T-helper 2 cell (primary cell): ENCODE measurements at places on chromosomes 4 and X.

DNA sequence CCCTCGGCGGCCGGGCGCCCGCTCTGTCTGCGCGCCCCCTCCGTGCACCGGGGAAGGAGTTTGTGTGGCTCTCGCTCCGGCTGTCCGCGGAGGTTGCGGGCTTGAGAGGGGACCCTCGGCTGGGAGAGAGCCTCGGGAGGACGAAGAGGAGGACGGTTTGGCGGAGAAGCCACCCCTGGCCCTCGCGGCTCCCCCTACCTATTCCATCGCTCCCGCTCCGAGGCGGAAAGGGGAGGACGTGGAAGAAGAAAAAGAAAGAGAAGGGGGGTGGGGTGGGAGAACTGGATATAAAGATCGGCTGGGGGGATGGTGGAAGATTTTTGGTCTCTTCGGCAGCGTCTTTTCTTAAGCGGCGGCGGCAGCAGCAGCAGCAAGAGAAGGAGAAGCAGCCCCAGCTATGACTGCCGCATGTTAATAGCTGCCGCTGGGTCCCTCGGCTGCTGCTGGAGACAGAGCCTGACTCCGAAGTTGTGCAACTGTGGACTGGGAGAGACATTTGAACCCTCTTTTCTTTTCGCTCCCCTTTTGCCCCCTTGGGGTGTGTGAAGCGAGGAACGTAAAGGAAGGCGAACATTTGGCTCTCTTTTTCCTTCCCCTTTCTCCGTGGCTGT lies 895 bp downstream of the ADGRL3 start:
- DNase-seq: peak; percentile 10

GRCh38 chr4:123953566-123953965 lies 557.0 kb downstream of the SPRY1 start:
- DNase-seq: no peak

- DNase-seq: no peak
Observed at GRCh38 chr4:117621673-117622072, 412.6 kb upstream of the NDST3 start.

GRCh38 chrX:129193357-129193756 lies 329.9 kb downstream of the SMARCA1 start:
- DNase-seq: no peak

DNA sequence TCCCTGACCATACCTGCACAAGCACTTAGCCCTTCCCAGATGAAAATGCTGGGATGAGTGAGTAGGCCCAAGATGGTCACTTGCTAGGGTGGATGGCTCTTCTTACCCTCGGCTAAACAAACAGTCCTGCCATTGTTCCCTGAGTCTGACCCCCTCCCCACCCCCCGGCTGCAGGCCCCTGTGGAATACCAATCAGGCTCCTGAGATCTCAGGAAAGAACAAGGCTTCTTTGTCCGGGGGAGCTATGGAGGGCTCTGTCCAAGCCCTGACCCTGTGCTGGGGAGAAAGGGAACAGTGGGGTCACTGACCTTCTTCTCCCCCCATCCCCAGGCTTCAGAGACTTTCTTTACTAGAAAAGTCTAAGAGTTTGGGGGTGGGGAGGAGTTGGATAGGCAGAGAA lies 6.0 kb downstream of the PLP1 start:
- DNase-seq: no peak
